ENCODE measurements at places on chromosomes 3 and 15.
A peak's percentile ranks its signal among the peaks of the same experiment; 100 is the strongest.

DNA sequence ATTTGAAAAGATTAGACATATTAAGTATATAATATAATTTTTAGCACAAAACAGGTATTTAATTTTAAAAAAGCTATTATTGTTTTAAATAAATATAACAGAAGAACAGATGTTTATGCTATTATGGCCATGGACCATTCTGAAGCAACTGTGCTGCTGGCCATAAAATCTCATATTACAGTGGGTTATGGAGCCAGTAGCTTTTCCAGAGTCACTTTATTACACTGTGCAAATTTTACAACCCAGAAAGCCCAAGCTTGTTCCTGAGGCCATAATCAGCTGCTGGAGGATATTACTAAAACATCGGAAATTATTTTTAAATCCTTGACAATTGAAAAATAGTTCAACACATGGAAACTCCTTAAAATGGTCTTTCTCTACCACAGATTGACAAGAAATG is 557.3 kb upstream of the KCNMB2 start:
- DNase-seq = no peak

DNA sequence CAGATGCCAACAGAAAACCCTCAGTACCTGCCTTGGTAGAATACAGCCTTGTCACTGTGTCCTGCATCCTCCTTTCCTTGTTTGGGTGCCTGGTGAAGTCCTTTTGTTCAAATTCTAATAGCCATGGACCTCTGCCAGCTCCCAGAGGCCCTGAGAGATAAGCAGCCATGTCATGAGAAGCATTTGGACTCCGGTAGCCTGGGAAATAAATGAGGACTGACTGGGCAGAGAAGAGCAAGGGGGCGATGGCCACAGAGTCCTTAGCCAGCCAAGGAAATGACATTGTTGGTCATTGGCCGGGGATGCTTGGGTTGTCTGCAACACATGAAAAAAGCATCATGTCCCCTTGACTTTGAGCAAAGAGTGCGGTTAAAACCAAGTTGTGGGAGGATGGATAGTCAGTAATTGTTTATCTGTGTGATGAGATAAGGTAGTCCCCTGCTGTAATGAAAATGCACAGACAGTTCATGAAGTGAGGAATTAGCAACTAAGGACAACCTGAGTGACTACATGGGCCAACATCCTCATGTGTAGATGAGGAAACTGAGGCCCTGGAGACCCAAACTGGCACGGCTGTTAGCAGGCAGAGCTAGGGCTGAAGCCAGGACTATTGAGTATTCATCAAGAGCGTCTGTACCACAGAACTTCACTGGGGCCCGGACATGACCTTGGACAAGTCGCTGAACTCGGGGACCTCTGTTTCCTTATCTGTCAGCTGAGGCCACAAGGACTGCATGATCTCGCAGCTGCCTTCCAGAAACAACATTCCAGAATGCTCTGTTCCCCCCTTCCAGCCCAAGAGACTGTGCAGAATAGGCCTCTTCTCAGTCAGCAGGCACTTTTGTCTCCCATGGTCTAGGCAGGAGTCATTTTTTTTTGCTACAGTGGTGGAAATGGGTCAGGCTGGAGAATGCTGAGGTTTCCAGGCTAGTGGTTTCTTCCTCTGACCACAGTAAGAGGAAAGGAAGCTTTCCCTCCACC is 90.5 kb upstream of the CTDSPL start:
- no peak for DNase-seq

- DNase-seq = no peak
Measured at GRCh38 chr15:69926006-69926405, 171.7 kb downstream of the TLE3 start.

DNA sequence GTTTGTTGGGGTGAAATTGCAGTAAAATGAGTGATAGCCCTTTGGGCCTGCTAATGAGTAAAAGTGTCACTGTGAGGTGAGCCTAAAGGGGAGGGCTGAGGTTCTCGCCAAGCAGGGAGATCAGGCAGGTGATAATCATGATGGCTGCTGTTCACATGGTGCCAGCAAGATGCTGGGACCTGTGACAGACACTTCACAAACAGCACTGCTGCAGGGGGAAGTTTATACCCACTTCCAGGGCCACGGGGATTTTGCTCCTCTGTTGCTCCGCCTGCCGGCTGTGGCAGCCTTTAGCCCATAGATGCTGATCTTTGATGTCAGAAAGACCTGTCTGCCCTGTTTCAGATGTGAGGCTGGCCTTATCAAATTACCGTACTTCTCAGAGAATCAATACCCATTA is 96.7 kb downstream of the SV2B start:
- no peak for DNase-seq

DNA sequence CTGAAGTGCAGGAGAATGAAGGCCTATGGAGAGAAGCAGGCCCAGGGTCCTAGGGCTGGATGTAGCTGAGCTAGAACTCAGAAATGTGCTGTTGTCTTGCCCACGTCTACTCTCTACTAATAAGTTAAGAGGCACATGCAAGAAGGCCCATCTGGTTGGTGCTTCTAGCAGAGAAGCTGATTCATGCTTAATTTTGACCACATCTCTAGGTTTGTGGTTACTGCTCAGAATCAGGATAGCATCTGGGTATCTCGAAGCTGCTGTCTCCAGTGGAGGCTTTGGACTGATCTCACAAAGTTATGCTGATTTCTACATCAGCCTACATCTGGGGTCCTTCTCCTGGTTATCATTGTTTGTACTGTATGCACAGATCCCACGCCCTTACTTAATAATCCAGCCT is 87.3 kb downstream of the CACNA1D start:
- DNase-seq = peak; percentile 71

DNA sequence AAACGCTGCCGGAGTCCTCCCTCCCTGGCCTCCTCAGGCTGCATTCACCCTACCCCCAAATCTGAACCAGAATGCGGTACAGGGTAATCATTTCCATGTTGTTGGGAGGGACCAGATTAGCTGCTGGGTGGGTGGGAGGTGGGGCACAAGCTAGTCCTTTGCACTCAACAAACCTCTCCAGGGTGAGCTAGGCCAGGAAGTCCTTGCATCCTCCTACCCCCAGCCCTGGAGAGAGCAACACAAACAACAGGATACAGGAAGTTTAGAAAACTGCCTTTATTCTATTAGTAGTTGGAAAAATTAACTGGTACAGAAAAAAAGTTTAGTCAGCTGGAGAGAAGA is 702 bp upstream of the GPX1 start:
- no peak for DNase-seq

GRCh38 chr3:141413391-141413790 is 45.1 kb downstream of the ZBTB38 start:
- DNase-seq = peak; percentile 25

DNA sequence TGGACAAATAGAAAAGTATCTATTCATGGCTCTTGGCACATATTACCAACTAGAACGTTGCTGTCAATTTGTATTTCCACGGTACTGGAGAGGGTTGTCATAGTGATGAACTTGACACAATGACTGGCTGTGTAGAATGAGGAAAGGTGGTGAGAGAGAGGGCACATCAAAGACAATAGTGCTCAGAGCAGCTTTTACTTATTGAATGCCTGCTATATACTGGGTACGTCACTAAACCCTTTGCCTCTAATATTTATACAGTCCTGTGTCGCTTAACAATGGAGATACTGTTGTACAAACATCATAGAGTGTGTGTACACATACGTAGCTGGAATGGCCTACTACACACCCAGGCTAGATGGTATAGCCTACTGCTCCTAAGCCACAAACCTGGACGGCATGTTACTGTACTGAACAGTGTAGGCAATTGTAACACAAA is 8.3 kb downstream of the TMPRSS7 start:
- DNase-seq = no peak

GRCh38 chr15:85793641-85794597 is 806 bp downstream of the KLHL25 start:
- peak; percentile 28 for DNase-seq

DNA sequence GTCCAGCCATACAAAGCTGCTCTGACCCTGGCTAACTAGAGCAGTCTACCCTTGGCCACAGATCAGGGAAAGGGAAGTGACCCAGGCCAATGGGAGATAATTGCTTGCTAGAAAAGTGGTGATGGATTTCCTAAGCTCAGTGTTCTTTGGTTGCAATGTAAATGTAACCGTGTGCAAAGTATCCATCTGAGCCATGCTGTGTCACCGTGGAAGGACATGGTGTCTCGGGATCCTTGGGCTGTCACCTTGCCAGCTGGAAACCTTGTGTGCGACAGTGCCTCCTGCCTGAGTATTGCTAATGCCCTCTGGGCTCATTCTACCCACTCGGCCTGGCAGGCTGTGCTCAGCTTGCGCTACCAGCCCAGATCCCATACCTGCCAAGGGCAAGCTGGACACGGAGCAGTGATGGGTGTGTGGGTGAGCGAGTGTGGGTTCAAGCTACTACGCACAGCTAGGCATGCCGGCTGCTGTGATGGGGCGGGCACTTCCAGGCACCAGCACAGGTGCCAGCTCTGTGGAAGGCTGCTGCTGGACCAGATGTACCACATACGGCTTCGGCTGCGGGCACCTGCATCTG is 10.7 kb upstream of the SIAH2 start:
- no peak for DNase-seq

DNA sequence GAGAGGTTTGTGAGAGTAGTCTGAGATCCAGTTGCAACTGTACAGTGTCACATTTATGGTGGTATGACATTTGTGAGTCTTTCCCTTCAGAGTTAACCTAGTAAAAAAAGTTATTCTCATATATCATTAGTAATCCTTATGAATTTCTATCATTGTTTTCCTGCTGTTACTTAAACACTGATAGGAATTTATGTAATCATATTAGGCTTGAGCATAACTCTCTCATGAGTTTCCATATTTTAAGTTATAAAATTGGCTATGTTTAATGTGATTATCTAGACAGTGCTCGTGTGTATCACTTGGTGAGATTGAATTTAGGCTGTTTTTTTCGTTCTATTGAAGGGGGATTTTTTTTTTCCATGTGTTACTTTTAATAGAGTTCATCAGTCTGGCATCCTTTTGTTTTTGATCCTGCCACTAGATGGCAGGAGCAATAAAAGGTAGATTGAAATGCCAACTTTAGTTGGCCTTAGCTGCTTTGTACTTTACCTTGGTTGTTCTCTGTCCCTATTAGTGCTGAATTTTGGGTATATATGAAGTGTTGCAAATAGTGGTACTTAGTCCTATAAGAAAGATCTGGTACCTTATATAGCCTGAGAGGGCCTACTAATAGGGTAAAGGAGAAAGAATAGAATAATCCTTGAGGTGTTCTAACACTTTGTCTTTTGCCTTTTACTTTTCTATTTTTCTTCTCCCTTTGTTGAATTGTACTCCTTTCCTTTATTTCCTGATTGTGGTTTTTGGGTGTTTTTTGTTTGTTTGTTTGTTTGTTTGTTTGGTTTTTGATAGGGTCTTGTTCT is 17.9 kb downstream of the STT3B start:
- DNase-seq = peak; percentile 30

GRCh38 chr3:153079386-153079785 is 82.6 kb upstream of the RAP2B start:
- DNase-seq = no peak

GRCh38 chr3:16264174-16264707 is 502 bp downstream of the DPH3 start:
- no peak for DNase-seq

GRCh38 chr3:13663781-13664535 is 115.0 kb downstream of the FBLN2 start:
- no peak for DNase-seq

DNA sequence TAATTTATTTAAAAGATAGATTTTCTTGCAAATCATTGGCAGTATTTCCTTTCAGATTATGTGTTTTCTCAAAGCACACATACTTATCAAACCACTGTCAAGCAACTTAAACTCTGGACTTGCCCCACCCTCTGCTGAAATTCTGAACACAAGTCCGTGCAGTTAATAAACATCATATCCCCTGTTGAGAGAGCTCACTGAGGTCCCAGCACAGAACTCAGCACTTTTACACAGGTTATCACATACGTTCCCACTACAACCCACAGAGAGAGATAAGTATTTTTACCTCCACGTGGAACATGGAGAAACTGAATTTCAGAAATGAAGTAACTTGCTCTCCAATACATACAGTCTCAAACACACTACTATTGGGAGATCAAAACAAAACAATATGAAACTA is 267.6 kb upstream of the IGF1R start:
- DNase-seq = no peak
